CD8-positive, alpha-beta memory T cell (primary cell): ENCODE measurements at places on chromosomes 2 and 18. TPM values are rescaled to one million over a fixed set of nuclear protein-coding genes. Genes with fewer than 3 reads are reported as not detected.

SDC1 gene
- total RNA-seq = 0.27 TPM

CNRIP1 gene
- total RNA-seq = not detected

- no peak for DNase-seq
Observed at GRCh38 chr2:192373754-192374153, 179.0 kb upstream of the TMEFF2 start.

GRCh38 chr2:341017-341542 is 53.2 kb upstream of the ALKAL2 start:
- DNase-seq = no peak

DNA sequence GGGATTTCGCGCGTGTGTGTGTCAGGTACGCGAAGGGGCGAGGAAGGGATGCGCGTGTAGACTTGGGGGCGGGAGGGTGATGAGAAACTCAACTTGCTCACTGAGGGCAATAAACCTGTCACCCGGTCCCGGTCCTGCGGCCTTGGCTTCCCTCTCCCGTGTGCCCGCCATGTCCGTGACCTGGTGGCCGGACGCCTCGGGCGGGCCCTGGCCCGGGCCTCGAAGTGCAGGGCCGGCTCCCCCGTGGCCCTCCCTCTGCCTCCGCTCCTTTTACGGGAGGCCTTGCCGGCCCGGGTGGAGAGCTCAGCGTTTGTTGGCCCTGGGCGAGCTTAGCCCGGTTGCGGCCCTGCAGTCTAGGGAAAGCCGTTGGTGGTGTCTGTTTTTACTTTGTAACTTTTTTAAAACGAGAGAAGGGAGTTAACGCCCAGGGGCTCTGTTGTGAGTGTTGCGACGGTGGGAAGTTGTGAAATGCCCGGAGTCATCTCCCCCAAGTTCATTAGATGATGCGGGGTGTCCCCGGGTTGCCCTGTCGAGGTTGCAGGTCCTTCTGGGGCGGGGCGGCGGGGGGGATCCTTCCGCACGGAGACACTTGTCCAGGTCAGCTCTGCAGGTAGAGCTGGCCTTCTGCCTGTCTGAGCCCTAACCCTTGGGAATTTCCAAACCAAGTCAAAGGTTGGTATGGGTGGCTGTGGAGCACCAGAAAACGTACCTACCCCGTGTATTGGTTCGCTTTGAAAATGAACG is 883 bp downstream of the SMCHD1 start:
- DNase-seq = peak; percentile 49

CYP1B1 gene
- total RNA-seq = 19.4 TPM

DNA sequence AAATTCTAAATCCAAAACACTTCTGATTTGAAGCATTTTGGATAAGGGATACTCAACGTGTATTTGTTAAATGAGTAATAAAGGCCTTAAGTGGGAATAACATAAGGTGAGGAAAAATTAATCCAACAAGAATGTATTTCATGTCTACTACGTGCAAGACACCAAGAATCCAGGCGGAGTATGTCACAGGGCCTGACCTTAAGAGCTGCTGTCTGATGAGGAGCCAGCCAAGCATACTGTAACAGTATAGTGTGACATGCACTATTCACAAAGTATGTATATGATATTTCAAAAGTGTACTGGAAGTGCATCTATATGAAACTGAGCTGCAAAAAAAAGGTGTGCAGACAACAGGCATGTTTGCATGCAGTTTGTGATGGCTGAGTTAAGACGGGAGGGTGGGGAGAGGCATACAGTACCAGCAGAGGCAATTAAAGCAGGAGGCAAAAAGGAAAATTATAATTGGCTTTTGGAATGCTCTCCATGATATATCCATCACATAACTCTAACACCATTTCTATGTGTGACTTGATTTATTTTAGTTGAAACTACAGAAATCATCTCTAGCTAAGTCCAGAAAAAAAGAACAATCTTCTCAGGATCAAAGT is 18.2 kb downstream of the IWS1 start:
- no peak for DNase-seq

GRCh38 chr2:219058541-219059374 is 2.0 kb downstream of the IHH start:
- DNase-seq = no peak

DNA sequence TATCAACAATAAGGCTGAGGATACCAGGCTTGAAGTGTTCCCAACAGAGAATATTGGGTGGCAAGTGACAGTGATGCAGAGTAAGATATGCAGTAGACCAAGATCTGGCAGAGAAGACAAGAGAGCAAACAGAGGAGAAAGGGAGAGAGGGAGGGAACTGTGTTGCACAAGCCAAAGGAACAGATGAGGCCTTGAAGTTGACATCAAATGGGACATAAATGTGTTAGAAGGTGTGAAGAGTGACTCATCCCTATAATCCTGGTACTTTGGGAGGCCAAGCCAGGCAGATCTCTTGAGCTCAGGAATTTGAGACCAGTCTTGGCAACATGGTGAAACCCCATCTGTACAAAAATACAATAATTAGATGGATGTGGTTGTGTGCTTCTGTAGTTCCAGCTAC is 342.9 kb downstream of the PARD3B start:
- no peak for DNase-seq

CPLX4 gene
- not detected for total RNA-seq

CFAP65 gene
- not detected for total RNA-seq

- DNase-seq = no peak
Observed at GRCh38 chr18:66558773-66559172, 45.1 kb downstream of the CDH19 start.

DNA sequence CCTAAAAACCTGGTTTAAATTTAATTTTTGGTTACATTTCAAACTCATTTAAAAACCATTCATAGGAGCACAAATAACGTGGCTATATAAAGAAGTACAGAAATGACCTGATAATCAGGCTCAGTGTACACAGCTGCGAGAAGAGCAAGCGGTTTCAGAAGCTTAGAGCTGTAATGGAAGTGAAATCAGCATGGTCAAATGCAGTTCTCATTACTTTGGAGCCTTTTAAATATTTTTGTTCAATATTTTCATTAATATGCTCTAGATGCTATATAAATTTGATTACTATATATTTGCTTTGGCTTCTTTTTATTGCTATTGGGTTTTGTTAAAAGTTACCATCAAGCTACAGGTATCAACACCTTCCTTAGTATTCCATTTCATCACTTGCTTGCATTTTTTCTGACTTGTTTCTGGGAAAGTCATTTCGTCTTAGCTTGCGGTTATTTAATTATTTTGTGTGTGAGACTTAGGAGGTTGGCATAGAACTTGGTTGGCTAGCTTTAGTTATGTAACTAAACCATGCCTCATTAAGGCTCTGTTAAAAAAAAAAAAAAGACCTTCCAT is 58.7 kb downstream of the AFTPH start:
- DNase-seq = no peak

DNA sequence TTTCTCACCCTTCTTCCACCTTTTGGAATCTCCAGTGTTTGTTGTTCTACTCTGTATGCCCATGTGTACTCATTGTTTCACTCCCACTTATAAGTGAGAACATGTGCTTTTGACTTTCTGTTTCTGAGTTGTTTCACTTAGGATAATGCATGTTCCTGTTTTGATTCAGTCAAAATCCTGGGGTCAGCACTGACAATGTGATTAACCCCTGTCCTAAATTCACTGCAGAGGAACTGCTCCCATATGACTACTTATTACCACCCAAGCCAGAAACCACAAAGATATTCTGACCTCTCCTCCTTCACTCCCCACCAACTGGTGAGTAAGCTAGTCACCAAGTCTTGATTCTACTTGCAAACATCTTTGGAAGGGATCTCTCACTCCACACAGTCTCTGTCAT is 251.4 kb upstream of the TCF4 start:
- no peak for DNase-seq

DNA sequence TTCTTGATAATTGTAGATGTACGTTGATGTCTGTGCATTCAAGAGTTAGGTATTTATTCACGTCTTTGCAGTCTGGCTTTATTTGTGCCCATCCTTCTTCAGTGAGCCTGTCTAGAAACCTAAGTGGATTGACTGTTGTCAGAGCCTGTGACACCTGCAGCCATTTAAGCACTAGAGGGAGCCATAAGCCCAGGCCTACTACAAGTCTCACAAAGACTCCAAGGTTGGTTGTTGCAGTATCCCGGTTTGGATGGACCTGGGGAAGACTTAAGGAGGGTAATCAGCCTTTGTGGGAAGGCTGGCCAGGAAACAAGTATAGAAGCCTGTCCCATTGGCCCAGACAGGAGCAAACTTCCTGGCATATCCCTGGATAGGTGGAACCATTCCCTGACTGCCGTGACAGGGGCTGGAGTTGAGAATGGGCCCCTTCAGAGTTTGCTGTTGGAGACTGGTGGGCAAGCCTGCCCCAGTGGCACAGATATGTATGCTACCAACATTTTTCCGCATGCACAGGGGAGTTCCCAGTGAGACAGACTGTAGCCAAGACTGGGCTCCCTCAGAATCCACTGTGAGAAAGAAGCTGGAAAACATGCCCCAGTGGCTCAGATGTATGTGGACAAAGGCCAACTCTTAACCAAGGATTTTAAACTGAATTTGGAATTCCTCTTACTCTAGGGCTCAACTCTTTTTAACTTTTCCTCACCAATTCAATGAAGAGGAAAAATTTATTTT is 9.3 kb upstream of the LRRC30 start:
- DNase-seq = no peak

GRCh38 chr2:25617948-25618646 is 55.3 kb downstream of the DTNB start:
- no peak for DNase-seq

- DNase-seq = no peak
Observed at GRCh38 chr2:183063083-183063482, 15.5 kb upstream of the DUSP19 start.

DNA sequence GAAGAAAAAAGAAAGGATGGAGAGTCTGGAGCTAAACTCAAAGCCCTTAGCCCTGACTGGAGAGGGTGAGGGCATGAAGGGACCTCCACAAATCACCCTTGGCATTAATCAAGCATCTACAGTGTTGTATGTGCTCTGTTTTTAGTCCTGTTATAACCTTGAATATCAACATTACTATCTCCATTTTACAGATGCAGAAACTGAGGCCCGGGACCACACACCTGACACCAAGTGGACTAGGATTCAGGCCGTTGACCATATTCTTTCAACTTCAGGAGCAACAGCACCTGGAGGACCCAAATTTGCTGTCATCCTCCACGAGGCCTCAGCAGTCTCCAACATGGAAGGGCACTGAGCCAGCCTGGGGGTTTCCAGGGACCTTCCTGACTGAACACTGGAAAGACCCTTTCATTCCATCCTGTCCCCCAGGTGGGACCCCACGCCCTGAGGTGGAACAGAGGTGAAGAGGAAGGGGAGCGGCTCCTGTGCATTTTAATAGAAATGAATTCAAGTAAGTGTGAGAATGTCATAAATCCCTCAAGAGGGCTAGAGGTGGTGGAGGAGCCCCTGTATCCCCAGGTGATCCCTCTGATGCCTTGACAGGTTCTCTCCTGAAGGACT is 41.0 kb downstream of the SERTAD2 start:
- no peak for DNase-seq

DNA sequence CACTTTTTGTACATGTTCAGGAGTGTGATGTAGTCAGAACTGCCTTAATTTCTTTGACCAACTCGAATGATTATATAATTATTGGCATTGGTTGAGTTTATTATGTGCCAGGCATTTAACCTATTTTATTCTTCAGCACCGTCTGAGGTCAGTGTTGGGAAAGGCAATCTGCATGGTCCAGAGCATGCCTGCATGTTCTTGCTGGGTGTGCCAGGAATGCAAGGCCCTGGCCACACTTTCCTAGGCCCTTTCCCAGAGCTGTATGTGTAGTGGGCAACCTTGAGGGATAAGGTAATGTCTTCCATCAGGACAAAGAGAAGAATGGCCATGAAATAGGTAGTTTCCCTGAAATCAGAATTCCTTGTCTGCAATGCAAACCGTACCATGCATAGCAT is 9.7 kb upstream of the SNRNP200 start:
- DNase-seq = no peak

ZNF804A gene
- not detected for total RNA-seq

- no peak for DNase-seq
Observed at GRCh38 chr2:18253686-18254197, 306.7 kb downstream of the RDH14 start.

DNA sequence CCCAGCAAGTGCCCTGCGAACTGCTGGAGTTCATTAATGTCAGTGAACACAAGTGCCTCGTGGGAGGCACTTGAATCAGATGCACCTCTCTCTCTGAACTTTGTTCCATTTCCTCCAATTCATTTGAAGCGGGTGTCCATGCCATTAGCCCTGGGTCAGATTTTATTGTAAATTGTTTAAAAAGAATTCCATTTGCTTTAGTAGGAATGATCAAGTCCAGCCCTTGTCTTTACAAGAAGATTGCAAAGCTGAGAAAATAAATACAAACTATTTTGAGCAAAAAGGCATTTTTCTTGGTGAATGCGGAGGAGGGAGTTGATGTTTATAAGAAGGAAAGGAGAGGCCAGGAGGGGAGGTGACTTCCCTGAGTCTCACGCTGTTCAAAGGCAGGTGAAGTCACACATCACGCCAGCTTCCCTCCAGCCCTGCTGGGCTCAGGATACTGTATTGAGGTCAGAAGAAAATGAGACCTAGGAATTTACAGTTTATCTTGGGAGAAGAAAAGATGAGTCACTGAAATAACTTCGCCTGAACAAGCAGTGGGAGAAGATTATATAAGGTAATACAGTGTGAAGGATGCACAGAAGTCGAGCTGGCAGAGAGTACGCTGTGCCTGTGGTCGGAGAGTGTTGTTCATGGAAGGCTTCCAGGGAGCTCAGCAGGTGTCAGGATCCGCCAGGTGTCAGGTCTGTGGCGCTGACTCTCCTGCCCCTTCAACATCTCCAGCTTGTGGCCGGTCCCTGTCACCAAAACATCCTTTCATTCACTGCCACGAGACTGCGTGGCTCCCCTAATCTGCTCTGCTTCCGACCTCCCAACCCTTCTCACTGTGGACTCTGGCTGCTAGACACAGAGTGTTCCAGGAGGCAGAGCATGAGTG is 36.5 kb downstream of the EFR3B start:
- DNase-seq = no peak

DNA sequence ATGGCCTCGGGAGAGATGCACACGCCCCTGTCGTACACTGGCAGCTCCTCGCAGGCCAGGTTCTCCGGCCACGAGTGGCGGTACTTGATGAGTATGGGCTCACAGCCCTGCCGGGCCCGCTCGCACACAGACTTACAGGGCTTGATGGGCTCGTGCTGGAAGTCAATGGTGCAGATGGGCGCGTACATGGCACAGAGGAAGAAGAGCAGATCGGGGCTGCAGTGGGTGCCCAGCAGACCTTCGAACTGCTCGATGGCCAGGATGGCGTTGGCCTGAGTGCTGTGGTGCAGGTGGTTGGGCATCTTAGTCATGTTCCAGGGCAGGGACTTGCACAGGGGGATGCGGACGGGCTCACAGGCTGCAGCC is 359 bp downstream of the FRZB start:
- DNase-seq = no peak

DNA sequence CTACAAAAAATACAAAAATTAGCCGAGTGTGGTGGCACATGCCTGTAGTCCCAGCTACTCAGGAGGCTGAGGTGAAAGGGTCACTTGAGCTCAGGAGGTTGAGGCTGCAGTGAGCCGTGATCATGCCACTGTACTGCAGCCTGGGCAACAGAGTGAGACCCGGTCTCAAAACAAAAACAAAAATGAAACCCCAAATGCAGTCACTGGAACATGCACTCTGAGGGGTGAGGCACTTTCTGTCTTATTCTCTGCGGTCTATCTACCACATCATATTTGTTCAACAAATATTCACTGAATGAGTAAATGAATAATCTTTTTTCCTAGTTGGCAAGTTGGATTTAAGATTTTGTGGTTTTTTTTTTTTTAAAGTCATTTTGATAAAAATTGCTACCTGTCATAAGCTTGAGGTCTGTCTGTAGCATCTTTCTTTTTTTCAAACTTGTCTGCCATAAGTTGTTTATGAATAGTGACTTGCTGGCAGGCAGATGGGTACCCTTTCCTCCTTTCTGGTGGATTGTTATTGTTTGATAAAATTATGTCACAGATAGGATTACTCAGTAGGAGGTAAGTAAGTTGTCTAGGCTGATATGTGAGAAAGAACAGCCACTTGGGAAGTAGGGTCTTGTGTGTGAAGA is 11.8 kb downstream of the CHRNA1 start:
- DNase-seq = no peak
